ENCODE measurements at places on chromosomes 4 and X.

DNA sequence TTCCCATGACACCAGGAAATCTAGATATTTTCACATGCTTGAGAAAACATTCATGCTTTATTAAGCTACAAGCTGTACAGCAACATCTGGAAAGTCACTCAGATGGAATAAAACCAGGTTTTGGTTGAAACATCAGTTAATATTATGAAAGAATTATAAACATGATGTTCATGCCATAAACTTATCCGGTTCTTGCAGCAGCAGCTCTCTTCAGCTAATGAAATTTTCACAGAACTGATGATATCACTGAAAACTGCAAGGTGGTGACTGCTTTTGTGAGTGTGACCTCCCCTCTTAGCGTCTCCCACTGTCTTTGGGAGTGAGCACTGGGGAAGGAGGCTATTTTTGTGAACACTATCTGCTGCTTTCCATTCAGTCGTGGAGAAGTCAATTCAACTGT is 56.9 kb downstream of the ARHGAP10 start:
- no peak for DNase-seq

GRCh38 chr4:121239951-121240350 is 75.8 kb upstream of the TNIP3 start:
- no peak for DNase-seq

- no peak for DNase-seq
These were observed 297.7 kb upstream of the CLNK start for GRCh38 chr4:10982305-10982704.

DNA sequence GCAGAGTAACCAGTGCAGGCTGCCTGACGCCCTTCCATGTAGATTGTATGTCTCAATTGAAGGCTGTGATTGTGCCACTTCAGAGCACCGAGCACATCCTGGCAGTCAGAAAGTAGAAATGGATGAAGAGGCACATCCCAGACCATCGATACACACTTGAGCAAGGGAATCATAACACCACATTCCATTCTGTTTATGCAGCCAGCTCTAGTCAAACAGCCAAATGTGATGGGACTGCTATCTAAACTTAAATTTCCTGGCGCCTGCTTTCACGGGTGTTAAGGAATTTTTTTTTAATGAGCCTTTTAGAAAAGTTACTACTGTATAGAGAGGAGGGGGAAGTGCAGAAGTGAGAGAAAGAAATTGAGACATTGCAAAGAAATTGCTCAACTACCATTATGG is 84.4 kb downstream of the PPARGC1A start:
- DNase-seq = no peak

GRCh38 chr4:8398347-8398746 is 42.2 kb downstream of the ACOX3 start:
- DNase-seq = no peak

GRCh38 chrX:18428006-18428405 is 2.6 kb downstream of the CDKL5 start:
- no peak for DNase-seq

- no peak for DNase-seq
These were observed 264.6 kb upstream of the HAND2 start for GRCh38 chr4:173794662-173795061.

- DNase-seq = no peak
These were observed 189.0 kb upstream of the NDST3 start for GRCh38 chr4:117845270-117845669.

DNA sequence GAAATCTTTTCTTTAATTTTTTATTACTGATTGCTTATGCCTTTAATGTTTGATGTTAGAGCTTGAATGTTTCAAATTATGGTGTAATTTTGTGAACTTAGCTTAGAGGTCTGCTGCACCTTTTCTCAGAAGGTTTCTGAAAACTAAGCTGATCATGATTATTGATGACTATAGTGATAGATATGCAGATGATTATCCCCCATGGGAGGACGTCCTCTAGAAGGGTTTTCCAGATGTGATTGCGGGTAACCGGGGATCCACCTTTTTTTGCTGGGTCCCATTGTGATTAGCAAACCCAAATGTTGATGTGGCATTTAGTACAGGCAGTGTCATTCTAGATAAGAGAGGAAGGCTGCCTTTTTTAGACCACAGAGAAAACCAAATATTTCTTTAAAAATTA is 272.9 kb downstream of the FBXO8 start:
- DNase-seq = no peak

- no peak for DNase-seq
These were observed 112.9 kb downstream of the AMMECR1 start for GRCh38 chrX:110204986-110205385.

GRCh38 chr4:38939165-38939564 is 71.6 kb downstream of the FAM114A1 start:
- no peak for DNase-seq

GRCh38 chr4:54315561-54316538 is 86.8 kb downstream of the PDGFRA start:
- no peak for DNase-seq

DNA sequence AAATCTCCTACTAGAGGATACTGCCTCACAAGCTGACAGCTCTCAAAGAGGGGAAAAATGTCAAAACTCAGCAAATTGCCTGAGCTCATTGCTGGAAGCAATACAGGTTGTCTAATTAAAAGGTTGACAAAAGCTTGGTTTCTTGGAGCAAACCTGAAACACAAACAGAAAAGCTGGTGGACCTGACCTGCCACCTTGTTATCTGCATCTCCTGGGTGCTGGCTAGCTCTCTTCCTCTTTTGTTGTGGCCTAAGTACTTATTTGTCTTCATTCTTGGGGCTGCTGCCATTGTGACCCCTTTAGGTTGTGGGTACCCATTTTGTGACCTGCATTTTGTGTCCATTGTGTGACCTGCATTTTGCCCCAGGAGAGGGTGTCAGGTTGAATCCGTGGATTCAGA is 184.5 kb downstream of the KIT start:
- no peak for DNase-seq

DNA sequence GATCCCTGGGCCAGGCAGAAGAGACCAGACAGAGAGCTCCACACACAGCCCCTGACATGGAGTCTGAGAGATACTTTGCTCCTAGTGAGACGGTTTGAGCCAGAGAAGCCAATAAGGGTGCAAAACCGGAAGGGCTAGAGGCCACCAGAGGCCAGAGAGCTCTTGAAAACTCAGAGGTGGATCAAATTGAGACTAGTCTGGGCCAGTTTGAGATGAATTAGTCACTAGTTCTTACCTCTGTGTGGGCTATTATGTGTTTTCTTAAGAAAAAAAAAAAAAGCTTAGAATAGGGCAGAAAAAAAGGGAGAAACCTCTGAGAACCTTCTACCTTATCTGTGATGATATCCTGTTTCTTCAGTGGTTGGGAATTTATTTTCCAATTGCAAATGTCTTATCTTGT is 110.4 kb upstream of the EDNRA start:
- no peak for DNase-seq

DNA sequence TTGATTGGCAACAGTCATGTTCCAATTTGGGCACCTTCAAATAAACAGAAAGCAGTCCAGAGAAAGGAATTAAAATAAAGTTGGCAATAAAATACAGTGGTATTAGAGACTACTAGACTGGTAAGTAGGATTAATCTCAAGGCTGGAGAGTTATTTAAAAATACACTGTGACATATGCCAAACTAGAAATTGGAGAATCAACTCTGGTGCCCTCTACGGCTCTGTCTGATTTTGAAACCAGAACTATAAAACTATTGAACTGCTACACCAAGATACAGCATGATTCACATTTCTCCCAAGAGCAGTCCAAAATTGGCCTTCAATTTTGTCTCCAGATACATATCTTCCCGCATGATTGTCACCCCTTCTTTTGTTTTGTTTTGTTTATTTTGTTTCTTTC is 78.7 kb upstream of the FAM47B start:
- no peak for DNase-seq

DNA sequence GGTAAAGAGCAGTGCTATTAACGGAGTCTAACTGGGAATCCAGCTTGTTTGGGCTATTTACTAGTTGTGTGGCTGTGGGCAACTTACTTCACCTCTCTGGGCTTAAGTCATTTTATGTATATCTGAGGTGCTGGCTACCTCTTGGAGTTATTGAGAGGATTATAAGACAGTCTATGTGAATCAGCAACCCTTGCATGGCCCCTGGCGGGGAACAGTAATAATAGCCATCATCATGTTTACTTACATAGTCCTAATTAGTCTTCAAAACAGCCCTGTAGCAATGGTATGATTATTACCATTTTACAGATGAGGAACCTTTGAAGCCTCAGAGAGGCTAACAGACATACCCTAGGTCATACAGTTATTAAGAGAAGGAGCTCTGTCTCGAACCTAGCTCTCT is 1.5 kb downstream of the HPRT1 start:
- DNase-seq = no peak

Measured in SHP77 (cell line).